ENCODE measurements at places on chromosomes 7 and 10.
A peak's percentile ranks its signal among the peaks of the same experiment; 100 is the strongest.

DNA sequence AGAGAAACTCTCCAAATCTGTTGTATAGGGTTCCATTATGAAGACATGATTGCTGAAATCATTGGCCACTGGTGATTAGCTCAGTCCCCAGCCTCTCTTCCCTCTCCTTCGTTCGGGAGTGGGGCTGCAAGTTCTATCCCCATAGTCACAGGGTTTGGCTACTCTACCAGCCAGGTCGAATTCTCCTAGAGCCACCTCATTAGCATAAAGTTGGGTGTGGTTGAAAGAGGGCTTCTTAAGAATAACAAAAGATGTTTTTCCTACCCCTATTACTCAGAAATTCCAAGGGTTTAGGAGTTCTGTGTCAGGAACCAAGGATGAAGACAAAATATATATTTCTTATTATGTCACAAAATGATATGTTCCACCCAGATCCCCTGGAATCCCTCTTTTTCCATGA lies 166.2 kb upstream of the YAE1 start:
- DNase-seq: no peak

DNA sequence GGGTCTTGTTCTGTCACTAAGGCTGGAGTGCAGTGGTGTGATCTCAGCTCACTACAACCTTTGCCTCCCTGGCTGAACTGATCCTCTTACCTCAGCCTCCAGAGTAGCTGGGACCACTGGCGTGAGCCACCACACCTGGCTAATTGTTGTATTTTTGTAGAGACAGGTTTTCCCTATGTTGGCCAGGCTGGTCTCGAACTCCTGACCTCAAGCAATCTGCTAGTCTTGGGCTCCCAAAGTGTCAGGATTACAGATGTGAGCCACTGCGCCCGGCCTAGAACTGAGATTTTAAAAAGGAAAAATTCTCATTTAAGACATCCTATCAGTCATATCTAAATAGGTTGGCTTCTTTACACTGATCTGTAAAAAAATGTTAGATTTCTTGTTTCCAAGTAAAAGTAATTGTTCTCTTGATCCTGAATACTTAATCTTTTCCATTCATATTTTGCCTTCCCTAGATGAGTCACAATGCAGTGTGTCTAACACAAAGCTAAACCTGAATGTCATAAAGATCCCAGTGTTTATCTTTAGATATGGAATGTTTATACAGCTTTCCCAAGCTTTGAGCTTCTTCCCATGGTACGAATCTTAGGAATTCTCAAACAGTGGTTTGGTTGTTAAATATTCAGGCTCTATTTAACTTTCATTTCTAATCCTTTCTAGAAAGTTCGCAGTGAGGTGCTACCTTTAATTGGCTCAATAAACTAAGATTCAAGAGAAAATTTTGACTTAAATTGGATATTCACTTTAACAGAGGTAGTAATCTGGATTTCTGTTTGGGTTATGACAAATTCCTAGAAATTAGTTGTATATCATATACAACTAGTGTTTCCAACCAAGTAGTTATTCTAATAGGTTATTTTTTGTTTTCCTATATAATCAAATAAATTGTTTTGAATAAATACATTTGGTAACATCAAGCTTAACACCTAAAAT lies 12.1 kb upstream of the LAMB1 start:
- no peak for DNase-seq

GRCh38 chr7:24902276-24902675 lies 77.7 kb downstream of the OSBPL3 start:
- DNase-seq: no peak

GRCh38 chr7:95723583-95724180 lies 48.7 kb upstream of the DYNC1I1 start:
- no peak for DNase-seq

DNA sequence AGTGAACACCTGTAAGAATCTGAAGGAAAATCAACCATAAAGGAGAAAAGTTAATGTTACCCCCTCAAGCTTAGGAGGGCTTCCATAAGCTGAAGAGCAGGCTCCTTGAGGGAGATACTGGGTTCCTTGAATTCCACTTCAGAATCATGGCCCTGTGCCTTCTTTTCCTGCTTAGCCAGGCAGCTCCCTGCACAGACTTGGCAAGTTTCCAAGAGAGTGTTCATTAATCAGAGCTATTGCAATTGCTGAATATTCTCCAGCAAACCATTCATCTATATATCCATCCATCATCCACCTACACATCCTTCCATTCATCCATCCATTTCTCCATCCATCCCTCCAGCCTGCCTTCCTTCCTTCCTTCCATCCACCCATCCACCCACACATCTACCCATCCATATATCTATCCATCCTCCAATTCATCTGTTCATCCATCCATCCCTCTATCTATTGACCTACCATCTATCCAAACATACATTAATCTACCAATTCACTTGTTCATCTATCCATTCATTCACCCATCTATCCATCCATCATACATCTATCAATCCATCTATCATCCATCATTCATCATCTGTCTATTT lies 574.4 kb downstream of the PTPRN2 start:
- DNase-seq: no peak

- DNase-seq: no peak
Observed at GRCh38 chr7:154910125-154910524, 92.8 kb downstream of the PAXIP1 start.

GRCh38 chr7:105656922-105657521 lies 75.7 kb upstream of the EFCAB10 start:
- DNase-seq: peak; percentile 81

- DNase-seq: no peak
Observed at GRCh38 chr10:80122110-80122710, 10.3 kb upstream of the PLAC9 start.

GRCh38 chr10:121323443-121323842 lies 274.8 kb downstream of the FGFR2 start:
- no peak for DNase-seq

- DNase-seq: no peak
Observed at GRCh38 chr7:53656881-53657280, 621.4 kb downstream of the POM121L12 start.

- DNase-seq: no peak
Observed at GRCh38 chr7:4203626-4204512, 478.2 kb upstream of the FOXK1 start.

DNA sequence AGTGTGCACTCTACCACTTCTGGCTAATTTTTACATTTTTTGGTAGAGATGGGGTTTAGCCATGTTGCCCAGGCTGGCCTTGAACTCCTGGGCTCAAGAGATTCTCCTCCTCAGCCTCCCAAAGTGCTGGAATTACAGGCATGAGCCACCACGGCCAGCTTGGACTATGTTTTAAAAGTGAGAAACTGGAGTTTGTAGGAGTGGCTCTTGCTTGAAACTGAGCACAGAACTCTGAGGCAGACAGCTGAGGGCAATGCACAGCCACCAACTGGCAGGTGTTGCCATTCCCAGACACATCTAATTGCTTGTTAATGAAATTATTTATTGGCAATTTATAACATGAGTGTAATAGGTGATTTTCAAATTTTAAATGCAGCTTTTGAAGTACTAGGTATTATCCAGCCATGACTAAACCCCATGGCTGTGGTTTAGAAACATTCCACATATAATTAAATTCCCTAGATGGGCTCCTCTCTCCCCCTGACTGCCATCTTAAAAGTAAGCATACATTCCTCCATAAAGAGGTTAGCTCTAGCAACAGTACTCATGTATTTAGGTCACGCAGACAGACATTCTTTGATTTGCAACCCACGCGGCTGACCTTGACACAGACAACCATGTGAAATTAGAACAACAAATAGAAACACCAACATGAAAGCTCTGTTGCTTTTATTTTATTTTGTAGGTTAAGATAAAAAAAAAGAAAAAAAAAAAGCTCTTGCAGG lies 19.8 kb downstream of the PANK1 start:
- no peak for DNase-seq

DNA sequence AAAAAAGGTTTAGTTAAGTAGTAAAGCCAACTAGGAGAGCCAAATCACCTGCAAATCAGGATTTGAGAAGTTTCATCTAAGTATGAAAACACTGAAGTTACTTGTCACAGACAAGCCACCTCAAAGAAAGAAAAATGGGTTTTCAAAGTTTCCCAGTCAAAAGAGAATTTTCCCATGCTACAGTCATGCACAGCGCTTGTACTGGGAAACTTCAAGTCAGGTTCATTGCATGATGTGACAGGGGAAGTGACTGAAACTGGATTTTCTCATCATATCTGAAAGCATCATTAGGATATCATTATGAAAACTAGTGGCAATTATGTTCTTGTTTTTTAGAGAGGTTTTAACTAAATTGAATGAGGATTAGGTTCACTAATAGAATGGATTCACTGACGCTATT lies 167.0 kb downstream of the SGMS1 start:
- no peak for DNase-seq

DNA sequence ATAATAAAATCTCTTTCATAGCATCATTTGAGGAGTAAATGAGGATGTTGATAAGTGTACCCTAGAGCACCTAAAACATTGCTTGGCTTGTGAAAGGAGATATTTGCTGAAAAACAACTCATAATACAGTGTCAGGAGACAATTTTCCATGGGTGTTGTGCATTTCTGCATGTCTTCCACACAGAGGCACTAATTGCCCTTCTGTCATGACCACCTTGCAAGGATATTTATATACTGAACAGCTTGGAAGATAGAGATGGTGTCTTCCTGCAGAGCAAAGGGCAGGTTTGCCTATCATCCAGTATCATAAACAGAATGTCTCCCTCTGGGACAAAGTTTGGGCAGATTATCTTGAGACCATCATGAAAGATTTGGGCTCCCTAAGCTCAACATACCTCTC lies 495.2 kb upstream of the LRRN3 start:
- DNase-seq: no peak

GRCh38 chr7:10677668-10678232 lies 295.9 kb upstream of the PHF14 start:
- DNase-seq: no peak

GRCh38 chr10:97713826-97714400 lies 383 bp downstream of the MARVELD1 start:
- peak; percentile 31 for DNase-seq

- DNase-seq: peak; percentile 73
Observed at GRCh38 chr10:6269953-6270867, 67.5 kb downstream of the PFKFB3 start.

GRCh38 chr7:111014079-111014478 lies 76.8 kb upstream of the LRRN3 start:
- DNase-seq: no peak

Measured in stimulated activated naive CD8-positive, alpha-beta T cell treated with anti-CD3 and anti-CD28 coated beads, Interleukin-15, Interleukin-2, amounts not matched to agents 100 U/mL and 50 U/mL, for 24 hours (primary cell).